ENCODE measurements at places on chromosomes 16 and 17.

DNA sequence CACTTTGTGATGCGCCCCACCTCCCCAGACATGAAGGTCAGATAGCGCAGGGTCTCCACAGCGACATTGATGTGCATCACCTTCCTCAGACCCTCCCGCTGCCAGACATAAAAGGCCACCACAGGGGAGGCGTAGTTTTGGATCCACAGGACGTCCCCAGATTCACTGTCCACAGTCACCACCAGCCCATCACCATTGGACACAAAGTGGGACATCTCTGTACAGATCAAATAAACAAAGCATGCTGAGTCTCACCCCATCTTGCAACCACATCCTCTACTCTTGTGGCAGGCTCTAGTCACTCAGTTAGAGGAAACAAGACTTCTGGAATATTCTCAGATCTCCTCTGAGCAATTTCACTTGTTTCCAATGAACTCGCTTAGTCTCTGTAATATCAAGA is 46.3 kb upstream of the ICAM2 start:
- DNase-seq: no peak

GRCh38 chr16:1626327-1626726 is 14.2 kb downstream of the CRAMP1 start:
- no peak for DNase-seq

DNA sequence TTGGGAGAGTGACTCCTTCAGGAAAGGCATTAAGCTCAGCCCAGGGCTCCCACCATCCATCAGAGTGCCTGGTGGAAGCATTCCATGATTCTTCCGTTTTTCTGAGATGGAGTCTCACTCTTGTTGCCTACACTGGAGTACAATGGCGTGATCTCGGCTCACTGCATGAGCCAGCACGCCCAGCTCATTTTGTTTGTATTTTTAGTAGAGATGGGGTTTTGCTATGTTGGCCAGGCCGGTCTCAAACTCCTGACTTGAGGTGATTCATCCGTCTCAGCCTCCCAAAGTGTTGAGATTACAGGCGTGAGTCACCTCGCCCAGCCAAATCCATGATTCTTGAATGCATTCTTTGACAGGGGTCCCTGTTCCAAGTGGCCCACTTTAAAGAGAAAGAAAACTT is 23.1 kb downstream of the MIS12 start:
- no peak for DNase-seq

GRCh38 chr17:59859444-59860025 is 33.2 kb downstream of the TUBD1 start:
- peak; percentile 33 for DNase-seq

DNA sequence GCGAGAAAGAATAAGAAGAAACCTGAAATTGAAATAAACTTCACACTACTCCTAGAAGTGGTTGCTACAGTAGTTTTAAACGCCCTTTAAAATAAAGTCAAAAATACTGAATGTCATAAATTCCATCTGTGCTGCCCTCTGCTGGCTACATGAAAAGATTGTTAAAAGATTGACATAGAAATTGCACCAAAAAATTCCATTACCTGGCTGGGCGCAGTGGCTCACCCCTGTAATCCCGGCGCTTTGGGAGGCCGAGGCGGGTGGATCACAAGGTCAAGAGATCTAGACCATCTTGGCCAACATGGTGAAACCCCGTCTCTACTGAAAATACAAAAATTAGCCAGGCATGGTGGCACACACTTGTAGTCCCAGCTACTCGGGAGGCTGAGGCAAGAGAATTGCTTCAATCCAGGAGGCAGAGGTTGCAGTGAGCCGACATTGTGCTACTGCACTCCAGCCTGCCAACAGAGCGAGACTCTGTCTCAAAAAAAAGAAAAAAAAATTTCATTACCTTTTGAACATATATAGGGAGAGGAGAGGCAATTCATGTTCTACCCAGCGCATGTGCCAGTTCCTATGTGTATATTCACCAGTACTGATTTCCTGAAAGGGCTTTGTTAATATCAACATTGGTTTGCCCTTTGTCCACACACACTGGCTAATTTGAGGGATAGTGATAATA is 36.5 kb downstream of the CYTH1 start:
- peak; percentile 61 for DNase-seq
